ENCODE measurements at places on chromosomes 6 and 20.

- DNase-seq = no peak
These were observed 10.0 kb downstream of the JAG1 start for GRCh38 chr20:10663756-10664155.

GRCh38 chr20:2984028-2984501 is 59.4 kb upstream of the GNRH2 start:
- no peak for DNase-seq

DNA sequence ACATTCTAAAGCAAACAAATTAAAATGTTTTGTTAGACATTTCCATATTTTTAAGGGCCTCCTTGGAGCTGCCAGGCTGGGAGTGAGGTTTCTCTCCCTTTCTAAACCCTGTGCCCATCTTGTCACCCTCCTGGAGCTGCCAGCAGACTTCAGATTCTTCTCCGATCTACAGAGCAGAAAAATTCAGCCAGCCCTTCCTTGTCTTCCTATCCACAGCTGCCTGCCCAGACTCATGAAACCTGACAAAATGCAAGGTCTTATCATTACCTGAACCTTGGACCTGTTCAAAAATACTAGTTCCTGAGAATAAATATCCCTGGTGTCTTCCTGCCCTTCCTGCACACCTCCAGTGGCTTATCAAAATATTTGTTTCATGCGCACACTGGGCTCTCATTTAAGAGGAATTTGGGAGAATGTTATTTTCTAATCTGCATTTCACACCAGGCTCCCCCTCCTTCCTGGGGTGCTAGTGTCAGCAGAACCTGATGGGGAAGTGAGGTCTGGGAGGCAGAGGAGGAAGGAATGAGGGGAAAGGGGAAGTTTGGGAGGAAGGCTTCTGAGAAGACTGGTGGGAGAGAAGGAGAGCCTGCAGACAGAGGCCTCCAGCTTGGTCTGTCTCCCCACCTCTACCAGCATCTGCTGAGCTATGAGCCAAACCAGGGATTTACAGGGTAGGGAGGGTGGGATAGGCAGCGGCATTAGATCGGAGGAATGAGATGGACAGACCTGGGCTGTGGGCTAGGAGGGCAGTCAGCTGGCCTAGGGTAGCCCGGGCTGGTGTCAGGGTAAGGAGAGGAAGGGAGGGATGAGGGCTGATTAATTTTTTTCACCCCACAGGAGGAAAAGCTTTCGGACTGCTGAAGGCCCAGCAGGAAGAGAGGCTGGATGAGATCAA is at the start of gene AIF1:
TSS of gene AIF1 (plus strand) at position 551 of the 895 bp plus-strand sequence. CDS start at position 647, 96 bp downstream.
- no peak for DNase-seq

DNA sequence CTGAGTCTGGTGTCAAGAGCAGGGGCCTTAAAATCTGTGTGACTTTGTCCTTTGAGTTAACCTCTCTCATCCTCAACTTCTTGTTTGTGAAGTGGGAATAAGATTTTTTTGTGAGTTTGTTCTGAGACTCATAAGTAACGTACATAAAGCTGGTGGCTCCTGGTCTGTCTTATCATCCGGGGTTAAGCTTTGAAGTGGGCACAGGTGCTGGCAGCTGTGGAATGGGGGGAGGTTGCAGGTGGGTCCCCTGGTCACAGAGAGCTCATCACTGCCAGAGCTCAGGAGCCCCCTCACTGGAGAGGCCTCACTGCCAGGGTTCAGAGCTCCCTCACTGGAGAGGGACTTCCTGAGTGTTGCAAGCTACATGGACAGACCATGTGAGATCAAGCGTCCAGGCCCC is 174.1 kb downstream of the NRN1 start:
- no peak for DNase-seq

Data from activated naive CD4-positive, alpha-beta T cell (primary cell).